Activated gamma-delta T cell (primary cell): ENCODE measurements at places on chromosomes 1 and 21.

- no peak for DNase-seq
These were observed 54.9 kb downstream of the TM2D1 start for GRCh38 chr1:61670016-61670415.

GRCh38 chr1:225121095-225121494 is 191.6 kb downstream of the DNAH14 start:
- no peak for DNase-seq

- no peak for DNase-seq
These were observed 4.1 kb downstream of the POGZ start for GRCh38 chr1:151455231-151455630.

- no peak for DNase-seq
These were observed 74.3 kb downstream of the ETS2 start for GRCh38 chr21:38879912-38880576.

DNA sequence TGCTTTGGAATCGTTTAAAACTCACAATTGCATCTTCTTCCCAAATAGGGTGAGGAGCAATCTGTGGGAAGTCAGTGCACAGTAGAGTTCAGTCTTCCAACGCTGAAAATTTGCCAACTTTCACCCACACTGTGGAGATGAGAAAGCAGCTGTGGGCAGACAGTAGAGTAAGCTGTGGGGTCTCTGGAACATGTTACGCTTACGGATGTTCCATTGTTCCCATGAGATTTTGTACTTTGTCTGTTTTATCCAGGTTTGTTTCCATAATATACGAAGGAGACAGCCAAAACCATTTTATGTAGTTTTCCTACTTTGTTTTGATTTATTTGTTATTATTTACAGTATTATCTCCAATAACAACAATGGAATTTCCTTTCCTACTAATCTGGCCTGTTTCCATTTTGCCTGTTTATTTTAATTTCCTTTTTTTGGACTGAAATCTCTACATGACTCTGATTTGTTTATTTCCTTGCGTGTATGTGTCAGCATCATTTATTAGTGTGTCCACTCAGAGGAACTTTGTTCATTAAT is 65.1 kb upstream of the RGL1 start:
- DNase-seq, result no peak

GRCh38 chr1:12502336-12503109 is 115.5 kb downstream of the DHRS3 start:
- no peak for DNase-seq

GRCh38 chr1:30084909-30085571 is 638.3 kb downstream of the MATN1 start:
- DNase-seq, result no peak

GRCh38 chr1:50393522-50394120 is 29.6 kb downstream of the DMRTA2 start:
- DNase-seq, result no peak

DNA sequence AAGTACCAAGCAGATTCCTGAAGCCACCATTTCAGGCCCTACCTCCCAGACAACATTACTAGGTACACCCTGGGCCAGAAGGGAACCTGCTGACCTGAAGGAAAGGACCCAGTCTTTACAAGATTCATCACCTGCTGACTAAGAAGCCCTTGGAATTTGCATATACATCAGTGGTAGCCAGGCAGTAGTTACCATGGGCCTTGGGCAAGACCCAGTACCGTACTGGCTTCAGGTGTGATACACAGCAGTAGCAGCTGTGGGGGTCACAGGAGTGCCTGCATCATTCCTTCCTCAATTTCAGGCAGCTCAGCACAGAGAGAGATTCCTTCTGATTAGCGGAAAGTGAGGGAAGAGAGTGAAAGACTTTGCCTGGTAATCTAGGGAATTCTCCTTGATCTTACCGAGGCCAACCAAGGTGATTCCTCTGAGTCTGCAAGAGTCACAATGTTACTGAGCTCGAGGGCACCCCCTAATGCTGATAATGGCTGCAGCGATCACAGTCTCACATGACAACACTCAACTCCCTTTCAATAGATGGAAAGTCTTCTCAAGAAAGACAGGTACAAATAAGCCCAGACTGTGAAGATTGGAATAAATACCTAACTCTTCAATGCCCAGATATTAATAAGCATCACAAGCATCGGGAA is 22.0 kb upstream of the UHMK1 start:
- no peak for DNase-seq

DNA sequence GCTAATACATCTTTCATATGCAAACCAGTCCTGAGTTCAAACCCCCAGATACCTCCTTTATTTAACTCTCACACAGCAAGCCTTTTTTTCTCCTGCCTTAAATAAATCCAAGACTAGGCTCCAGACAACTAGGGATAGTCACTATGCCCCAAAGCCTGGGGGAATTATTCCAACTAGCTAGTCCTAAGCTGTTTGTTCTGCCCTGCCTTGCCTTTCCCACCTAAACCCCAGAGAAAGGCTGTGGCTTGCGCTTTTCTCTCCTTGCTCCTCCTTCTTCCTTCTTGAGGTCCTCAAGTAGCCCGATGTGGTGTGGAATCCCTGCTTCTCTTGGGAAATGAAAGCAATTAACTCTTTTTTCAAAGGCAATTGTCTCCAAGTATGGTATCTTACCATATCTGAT is 31.8 kb downstream of the C1orf87 start:
- no peak for DNase-seq

GRCh38 chr1:118158924-118159323 is 26.1 kb downstream of the SPAG17 start:
- DNase-seq, result no peak

GRCh38 chr1:14759042-14759818 is 160.7 kb downstream of the KAZN start:
- DNase-seq, result no peak

DNA sequence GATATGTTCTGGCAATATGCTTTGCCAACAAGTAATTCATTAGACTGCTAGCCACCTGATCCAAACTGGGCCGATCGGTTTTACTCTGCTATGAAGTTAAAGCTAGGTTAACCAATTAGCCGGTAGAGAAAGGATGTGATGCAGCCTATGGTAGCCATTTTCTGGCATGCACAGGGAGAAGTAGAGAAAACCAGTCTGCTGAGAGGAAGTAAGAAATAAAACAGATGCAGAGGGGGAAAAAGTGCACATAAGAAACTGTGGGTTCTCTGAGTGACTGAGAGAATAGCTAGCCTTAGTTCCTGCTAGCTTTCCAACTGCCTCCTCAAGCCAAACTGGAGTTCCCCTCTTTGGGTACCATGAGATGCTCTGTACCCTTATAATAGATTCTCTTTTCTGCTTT is 52.8 kb downstream of the ARID4B start:
- DNase-seq, result no peak

DNA sequence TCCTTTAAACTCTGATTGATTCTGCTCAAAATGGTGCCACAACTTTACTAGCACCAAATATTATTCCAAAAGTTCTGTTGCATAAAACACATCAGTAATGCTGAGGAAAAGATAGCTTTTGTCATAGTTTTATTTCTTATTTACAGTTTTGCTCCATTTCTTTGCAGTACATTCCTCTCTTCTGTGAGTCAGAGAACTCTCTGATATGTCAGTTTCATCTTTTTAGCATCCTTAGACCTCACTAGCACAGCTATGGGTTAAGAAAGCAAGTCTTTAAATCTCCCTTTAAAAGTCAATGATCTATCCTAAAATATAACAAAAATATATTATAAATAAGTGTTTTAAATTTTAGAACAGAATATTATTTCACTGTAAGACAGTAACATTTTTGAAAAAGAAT is 356.6 kb upstream of the SNX7 start:
- no peak for DNase-seq

GRCh38 chr21:45336870-45337269 is 49.2 kb upstream of the POFUT2 start:
- no peak for DNase-seq

DNA sequence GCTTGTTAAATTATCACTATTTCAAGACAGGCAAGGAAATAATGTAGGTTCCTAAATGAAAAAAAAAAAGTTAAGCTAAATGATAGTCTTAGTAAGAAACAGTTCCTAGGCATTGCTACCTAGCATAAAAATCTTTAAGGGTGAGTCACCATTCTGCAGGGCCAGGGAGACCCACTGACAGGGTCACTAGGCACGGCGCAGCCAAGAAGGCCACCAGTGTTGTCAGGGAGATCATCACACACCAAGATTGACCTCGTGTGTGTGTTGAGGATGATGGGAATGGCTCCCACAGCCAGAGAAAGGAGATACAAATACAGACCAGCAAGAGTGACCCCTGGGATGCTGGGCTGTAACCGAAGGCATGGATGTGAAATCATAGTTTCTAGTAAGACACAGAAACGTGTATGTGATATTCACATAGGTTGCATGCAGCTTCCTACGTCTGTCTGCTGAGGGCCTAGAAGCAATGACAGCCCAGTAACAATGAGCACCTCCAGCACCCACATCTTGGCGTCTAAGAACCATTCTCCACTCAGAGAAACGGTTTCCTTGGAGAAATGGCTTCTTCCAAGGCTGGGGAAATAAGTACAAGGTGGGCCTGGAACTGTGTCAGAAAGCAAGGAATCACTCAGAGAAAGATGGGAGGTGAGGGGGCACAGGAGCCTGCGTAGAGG is 29.1 kb downstream of the RIPK4 start:
- no peak for DNase-seq

DNA sequence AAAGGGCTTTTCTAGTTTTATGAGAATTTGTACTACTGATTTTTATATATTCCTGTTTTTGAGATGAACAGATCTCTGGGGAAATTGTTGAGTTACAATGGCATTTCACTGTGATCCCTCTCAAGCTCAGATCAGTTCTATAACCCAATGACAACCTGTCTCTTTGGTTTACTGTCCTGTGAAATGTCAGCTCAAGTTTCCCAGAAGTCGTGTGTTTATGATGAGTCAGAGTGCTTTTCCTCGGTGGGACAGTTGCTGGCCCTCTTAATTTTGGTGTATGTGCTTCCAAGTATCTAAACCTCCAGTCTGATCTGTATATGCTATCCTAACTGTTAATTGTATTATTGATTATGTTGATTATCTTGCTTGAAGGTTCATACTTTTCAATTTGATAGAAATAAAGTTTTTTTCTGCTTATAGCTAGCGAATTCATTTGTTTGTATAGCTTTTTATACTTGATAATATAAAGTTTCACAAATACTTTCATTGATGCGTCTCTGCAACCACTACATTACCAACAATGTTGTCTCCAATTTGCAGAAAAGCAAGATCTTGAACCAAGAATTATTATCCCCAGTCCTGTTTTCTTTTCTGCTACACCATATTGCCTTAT is 77.5 kb upstream of the DNAJC6 start:
- no peak for DNase-seq

DNA sequence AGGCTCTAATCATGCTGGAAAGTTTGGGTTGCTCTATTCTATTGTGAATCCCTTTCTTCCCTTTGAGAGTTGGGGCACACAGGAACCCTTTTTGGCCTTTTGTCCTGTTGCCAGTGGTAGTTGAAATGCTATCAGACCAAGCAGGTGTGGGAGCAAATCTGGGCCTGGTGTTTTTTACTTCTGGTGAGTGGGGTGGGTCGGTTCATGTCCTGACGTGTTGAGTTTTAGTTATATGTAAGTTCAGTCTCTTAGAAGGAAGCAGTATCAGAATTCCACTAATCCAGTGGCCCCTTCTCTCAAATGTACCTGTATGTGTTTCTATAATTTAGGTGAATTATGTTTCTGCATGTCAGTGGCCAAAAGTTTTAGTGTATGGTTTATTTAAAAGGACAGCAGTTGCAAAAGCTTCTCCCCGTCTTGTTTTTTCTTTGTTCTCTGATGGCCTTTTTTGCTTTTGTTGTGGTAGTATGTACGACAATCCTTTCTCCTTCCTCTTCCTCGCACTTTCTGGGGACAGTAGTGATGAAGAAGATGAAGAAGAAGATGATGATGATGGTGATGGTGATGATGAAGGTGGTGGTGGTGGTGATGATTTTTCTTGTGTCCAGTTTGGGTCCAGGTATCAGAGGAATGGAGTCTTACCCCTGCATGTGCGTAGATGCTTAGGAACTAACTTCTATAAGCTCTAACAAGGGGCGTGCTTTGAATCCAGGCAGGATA is 74.2 kb downstream of the UBE4B start:
- no peak for DNase-seq

- no peak for DNase-seq
These were observed 19.7 kb upstream of the SUMO3 start for GRCh38 chr21:44837537-44837936.

DNA sequence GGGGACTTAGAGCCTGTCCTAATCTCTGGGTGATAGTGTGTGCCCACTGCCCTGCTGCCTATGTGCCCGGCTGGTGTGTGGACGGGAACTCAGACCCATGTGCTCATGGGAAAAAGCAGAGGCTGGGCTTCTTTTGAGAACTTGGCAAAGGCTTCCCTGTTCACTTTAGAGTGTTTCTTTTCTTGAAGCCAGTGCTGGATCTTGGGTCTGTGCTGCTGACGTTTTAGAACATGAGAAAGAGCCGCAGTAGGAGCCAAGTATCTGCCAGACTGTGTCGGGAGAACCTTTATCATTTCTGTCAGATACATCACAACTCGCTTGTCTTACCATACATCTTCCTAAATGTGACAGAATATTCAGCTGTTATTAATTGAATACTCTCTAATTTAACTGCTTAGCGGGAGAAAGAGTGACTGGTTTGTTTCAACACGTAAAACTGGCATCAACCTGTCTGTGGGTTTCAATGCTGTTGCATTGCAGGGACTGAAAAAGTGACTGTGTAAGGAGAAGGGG is 195.2 kb downstream of the PBX1 start:
- no peak for DNase-seq

DNA sequence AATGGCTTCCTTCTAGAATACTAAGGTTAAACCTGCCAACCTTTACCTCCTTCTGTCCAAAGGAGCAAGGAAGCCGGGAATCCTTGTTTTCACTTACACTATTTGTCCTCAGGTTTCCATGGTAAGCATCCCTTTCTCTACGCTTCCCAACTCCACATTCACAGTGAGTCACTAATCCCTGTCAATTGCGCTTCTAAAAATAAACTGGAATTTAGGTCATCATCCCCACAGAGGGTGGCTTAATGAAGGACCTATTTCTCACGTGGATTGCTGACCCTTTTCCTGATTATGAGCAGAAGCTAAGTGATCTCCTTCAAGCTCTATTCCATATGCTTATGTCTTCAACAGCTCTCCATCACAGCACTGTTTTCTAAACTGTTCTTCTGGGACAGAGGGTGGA is 39.9 kb upstream of the ABCA4 start:
- no peak for DNase-seq

- no peak for DNase-seq
These were observed 41.0 kb upstream of the F3 start for GRCh38 chr1:94582565-94582964.
